ENCODE measurements at places on chromosomes 13 and 19.

DNA sequence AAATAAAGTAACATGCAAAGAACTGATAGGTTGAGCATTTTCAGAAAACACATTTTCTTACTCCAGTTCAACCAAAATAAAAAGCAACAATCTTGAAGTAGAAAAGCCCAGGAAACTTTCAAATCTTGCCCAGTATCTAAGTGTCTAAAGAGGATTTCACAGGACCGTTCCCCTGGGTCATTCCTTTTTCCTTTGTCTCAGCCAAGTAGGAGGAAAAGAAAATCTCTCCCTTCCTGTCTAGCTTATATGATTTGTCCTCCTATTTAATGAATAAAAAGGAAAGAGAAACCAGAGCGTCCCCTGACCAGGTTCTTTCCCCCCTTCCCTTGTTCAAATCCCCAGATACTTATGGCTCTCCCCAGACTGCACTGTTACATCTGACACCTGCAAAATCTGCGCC, 248.0 kb downstream of the KCTD12 start:
- no peak for DNase-seq

DNA sequence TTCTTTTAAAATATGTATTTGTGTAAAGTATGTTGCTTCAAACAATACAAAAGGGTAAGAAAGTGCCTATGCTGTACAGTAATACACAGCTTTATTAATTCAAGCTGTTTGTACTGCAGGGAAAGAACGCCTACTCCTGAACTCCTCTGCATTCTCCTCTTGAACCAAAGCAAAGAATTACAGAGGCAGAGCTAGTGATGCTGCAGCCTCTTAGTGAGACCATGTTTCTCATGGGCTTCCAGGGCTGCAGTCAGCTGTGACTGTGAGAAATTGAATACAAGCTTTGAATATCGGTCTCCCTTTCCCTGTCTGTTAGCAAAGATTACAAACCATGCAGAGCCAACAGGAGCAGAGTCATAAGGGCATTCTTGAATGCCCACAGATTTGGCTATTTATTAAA, 248.5 kb downstream of the SLITRK1 start:
- no peak for DNase-seq

GRCh38 chr13:49042476-49042875, 66.8 kb downstream of the FNDC3A start:
- DNase-seq = no peak

GRCh38 chr13:44818428-44818827, 170.8 kb downstream of the NUFIP1 start:
- DNase-seq = no peak

DNA sequence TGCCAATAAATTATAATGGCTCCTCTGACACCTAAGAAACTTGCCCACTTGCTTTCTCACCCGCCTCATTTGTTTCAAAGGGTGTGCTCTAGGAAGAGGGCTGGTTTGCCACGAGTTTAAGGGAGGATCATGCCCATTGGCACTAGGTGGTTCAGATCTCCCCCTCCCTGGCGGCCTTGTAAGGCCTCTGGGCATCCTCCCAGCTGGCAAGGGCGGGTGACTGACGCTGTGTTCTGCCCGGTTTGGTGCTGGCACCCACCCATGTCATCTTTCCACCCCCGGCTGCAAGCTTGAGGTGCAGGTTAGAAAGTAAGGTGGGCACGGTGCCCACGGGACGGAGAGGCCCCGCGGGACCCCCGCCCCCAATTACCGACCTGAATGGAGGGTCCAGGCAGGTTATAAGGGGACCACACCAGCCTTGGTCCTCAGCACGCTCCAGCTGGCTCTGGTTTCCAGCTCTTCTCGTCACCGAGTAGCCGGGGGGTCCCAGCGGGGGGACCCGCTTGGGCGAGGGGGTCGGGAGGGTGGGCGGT, 90.4 kb downstream of the PTPRS start:
- no peak for DNase-seq

GRCh38 chr13:95388420-95389079, 87.3 kb upstream of the ABCC4 start:
- no peak for DNase-seq

DNA sequence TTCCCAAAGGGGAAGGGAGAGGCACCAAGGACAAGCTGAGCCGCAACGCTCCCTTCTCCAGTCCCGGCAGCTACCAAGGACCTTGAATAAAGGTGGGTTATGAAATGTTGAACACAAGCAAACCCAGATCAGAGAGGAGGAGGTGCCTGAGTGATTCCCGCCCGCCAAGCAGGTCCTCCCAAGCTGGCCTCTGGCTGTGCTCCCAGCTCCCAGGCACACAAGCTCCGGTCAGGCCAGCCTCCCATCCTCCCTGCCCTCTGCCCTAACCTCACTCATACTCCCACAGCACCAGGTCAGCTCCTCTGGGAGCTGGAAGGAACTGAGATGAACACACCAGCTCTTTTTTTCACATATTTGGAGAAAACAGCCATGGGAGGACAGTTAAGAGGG, 3.7 kb downstream of the NAPA start:
- no peak for DNase-seq

DNA sequence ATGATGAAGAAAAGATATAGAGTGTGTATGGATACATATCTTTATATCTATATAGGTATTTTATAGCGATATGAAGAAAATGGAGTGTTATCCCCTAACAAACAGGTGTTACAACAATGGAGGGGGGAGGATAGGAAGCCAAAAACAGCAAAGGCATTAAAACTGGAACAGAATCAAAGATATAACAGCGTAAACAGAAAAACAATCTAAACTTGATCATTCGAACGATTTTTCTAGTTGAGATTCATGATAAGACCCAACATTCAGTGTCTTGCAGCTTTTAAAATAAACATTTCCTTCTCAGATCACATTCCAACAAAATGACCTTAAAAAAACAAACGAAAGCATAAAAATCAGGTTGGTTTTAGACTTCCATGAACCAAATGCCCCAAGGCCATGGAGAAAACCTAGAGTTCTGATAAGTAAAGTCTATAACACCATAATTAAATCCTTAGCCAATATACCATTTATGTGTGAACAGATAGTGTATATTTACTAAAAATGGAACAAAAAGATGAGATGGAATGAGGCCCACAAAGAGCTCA, 55.7 kb downstream of the CAB39L start:
- DNase-seq = no peak

DNA sequence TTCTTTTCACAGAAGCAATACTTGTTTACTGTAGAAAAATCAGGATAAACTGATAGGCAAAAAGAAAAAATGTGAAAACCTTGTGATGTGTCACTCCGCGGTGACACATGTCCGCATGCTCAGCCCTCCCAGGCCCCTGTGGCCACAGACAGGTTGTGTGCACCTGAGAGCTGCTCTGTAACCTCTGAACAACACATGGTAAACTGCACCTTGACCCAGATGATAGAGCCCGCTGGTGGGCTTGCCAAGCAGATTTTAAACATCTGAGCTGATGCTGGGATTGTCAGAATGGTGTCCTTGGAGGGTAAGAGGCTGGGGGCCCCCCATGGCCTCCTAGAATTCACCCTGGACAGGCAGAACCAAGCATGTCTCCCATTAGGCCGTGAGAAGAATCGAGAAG, 33.8 kb downstream of the DHRS12 start:
- peak; percentile 62 for DNase-seq

DNA sequence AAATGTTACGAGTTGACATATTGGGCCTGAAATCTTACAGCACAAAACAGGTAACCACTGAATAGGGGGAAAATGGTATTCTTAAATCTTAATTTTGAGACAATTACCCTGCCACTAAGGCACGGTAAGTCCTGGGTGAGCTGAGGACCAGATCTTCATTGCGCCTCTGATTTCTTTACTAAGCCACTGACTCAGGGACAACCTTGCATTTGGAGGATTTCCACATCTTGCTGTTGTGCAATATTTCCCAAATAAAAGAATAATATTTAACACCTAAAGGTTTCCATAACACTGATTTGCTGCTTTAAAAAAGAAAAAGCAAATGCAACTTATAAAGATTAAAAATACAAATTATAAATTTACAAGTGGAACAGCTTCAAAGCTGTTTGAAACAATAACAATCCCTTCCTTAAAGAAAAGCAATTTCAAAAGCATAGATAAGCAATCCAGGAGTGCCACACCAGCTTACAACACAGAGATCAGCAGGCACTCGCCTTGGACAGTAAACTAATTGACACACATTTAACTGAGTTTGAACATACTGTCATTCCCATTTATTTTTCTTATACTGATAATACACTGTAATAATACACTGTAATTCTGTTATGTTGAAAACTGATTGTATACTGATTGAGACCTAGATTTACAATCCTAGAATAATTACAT, 79.6 kb upstream of the DOCK9 start:
- no peak for DNase-seq

- no peak for DNase-seq
Observed at GRCh38 chr13:63512095-63512494, 2096.4 kb upstream of the PCDH20 start.

GRCh38 chr19:55913643-55914268, 18.4 kb downstream of the NLRP13 start:
- peak; percentile 55 for DNase-seq

- DNase-seq = no peak
Observed at GRCh38 chr19:21947775-21948174, 63.0 kb downstream of the ZNF208 start.

GRCh38 chr19:12788682-12789097, 2.6 kb upstream of the JUNB start:
- DNase-seq = no peak

- no peak for DNase-seq
Observed at GRCh38 chr19:50003810-50004419, 21.3 kb downstream of the VRK3 start.

GRCh38 chr13:113742000-113742441, 17.0 kb upstream of the TMEM255B start:
- no peak for DNase-seq

- no peak for DNase-seq
Observed at GRCh38 chr13:25946321-25946720, 105.5 kb downstream of the SHISA2 start.

DNA sequence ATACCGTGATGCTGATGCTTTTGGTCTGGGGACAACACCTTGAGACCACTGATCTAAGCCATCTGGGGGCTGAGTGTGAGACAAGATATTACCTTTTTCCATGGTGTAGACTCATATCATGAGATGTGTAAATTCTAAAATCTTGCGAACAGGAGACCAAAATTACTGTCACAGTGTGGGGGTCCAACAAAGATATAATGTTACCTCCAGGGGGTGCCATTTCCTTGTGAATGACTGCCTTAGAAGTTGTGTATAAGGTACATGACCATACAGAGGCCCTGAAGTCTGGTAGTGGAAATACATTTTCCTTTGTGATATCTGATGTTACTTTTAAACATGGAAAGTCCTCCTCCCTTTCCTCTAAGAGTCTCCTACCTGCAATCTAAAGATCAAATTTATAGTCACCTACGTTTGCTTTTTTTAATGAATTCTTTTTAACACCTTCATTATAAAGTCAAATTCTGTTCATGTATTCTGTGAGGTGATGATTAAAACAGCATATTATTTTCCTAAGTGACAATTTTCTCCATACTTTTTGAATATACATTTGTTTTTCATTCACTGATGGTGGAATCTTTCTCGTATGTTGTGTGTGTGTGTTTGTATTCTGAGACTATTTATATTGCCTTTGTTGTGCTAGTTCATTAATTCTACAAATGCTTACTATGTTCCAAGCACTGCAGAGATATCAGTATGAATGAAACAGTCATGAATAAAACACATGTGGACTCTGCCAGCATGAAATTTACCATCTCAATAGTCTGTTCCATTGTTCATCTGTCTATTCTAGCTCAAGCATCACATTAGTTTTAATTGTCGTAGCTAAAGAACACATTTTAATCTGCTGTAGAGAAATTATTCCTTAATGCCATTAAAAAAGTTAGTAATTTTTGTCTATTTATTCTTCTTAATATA, 113.7 kb downstream of the RFC3 start:
- DNase-seq = no peak

- no peak for DNase-seq
Observed at GRCh38 chr19:40704491-40705361, 12.0 kb downstream of the COQ8B start.

DNA sequence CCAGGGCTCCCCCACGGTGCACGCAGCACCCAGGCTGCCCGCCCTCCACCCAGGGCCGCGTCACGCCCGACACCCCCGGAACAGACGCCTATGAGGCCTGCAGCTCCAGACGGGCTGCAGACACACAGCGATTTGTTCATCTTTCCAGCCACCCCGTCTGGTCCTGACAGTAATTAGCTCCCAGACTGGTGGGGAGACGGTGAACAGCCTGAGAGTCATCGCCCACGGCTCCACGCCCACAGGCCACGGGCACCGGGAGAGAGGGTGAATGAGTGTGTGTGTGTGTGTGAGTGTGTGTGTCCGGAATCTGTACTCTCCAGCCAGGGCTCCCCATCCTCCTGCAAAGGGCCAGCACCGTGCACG, 18.1 kb downstream of the GADD45B start:
- no peak for DNase-seq

- no peak for DNase-seq
Observed at GRCh38 chr13:77124423-77124822, 97.5 kb upstream of the FBXL3 start.

GRCh38 chr13:59643906-59644626, 519.7 kb downstream of the DIAPH3 start:
- DNase-seq = peak; percentile 64

DNA sequence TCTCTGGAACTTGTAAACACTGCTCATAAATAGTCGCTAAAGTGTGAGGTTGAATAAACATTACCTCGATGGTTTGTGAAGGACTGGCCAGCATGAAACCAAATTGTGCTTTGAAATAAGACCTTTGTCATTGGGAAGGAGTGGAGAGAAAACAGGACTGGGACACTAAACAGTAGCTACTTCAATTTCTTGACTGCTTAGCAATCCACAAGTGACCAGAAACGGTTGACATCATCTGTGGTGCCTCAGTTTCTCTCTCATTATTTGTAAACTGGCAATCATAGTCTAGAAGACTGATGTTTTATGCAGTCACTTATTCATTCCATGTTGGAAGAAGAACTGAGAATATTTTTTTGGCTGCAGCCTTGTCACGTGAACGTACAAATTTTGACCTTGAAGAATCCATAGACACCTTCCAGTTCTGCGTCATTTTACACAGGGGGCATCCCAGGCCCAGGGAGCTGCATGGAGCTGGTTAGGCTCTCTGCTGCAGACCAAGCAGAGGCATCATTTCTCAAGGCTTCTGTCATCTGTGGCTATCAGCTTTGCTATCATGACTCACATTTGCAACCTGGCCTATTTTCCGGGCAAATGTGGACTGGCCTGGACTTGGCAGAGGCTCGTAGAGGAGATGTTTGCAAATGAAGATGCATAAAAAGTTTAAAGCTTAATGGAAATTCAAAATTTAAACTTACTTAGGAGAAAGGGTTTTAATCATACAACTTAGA, 391.8 kb downstream of the FGF9 start:
- DNase-seq = peak; percentile 70

- DNase-seq = no peak
Observed at GRCh38 chr19:34277244-34277643, 22.9 kb downstream of the GARRE1 start.
